Ascending aorta (tissue), 2 donors: ENCODE measurements at places on chromosomes 6 and 20.

DNA sequence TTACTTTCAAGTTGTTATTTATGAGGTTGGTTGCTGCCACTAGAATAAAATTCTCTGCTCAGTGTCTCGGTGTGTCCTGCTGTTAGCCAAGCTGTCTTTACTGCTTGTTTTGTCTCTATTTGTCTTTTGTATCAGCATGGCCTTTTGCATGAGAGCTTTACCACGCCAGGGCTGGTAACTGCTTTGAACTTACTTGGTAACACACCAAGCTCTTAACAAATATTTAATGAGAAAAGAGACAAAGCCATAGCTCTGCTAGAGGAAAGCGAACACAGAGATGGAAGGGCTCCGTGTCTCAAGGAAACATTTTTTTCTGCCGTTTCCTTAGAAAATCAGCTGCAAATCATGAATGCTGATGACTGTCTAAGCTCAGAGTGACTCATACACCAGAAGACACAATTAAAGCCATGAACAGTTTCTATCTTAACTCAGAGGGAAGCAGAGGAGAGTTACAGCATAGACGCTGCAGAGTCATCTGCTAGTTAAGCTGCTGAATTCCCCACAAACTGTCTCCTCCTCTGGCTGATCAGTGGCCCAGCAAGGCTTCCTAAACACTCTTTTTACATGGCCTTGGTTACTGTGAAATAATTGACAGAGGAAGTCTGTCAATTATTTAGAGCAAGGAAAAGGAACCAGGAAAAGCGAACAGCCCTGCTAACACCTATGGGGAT, 44.8 kb downstream of the AGPAT4 start:
- no peaks in the 10 kb centered on the region for H3K27me3 ChIP-seq
- H3K4me1 ChIP-seq, result peaks cover 3% of the 10 kb centered on the region
- no peak for DNase-seq
- H3K27ac ChIP-seq, result peak overlapping the region; percentile 32
- no peak overlapping the region for H3K4me3 ChIP-seq

DNA sequence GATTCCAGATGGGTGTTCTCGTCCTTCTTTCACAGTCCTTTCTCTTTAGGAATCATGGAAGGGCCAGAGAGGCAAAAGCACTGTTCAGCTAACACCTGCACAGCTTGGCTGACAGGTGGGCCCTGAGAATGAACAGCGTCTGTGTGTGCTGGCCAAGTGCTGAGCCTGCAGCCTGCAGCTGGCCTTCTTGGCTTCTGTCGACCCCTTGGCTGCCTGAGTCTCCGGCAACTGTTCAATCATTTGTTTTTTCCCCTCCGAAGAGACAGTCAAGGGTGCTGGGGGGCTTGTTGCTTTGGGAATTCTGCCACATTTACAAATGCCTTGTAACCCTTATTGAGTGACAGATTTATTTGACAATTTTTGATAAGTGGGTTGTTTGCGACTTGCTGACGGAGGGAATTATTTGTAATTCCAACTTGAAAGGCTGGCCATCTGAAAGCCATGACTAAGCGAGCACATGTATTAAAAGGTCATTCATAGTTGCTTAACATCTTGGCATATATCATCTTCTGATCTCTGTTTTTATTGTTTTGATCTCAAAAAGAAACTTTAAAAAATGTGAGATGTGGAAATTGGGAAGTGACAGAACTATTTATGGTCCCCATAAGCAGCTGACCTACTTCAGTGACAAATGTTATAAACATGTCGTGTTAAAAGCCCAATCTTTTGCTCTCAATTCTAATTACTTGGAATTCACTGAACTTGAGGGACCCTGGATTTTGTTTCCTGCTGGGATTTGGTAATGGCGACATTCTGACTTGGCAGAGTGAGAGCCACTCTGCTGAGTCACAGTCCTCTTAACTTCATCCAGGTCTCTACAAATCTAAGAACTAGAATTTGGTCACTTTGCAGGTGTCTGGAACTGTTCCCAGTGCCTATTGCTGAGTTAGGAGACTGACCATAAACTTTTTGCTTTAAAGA, 41.9 kb upstream of the FERMT1 start:
- H3K4me3 ChIP-seq, result no peak overlapping the region
- no peaks in the 10 kb centered on the region for H3K36me3 ChIP-seq
- no peak overlapping the region for H3K27ac ChIP-seq
- peaks cover 11% of the 10 kb centered on the region for H3K4me1 ChIP-seq
- DNase-seq, result no peak

- H3K4me3 ChIP-seq, result no peak overlapping the region
- H3K27ac ChIP-seq, result no peak overlapping the region
- H3K27me3 ChIP-seq, result no peaks in the 10 kb centered on the region
- H3K4me1 ChIP-seq, result no peaks in the 10 kb centered on the region
- no peak for DNase-seq
These were observed 74.9 kb upstream of the TOX2 start for GRCh38 chr20:43839793-43840199.

DNA sequence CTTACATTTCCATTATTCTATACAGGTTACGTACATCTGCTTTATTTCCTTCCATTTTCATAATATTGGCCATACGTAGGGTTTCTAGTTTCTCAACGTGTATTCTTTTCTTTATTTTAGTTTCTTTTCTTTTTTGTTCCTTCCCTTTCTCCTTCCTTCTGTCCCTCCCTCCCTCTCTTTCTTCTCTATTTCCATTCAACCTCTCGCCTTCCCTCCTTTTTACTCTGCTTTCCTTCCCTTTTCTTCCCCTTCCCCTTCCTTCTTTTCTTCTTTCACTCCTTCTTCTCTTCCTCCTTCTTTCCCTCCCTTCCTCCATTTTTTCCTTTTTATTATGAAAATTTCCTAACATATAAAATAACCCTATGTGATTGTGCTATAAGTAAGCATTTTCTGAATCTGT, 8.7 kb upstream of the HLA-G start:
- no peak for DNase-seq
- no peak overlapping the region for H3K4me3 ChIP-seq
- H3K27me3 ChIP-seq, result no peaks in the 10 kb centered on the region
- H3K27ac ChIP-seq, result no peak overlapping the region
- no peaks in the 10 kb centered on the region for H3K36me3 ChIP-seq

- H3K4me3 ChIP-seq, result no peak overlapping the region
- H3K27ac ChIP-seq, result no peak overlapping the region
- H3K4me1 ChIP-seq, result peaks cover 3% of the 10 kb centered on the region
- H3K27me3 ChIP-seq, result no peaks in the 10 kb centered on the region
- no peaks in the 10 kb centered on the region for H3K36me3 ChIP-seq
- DNase-seq, result no peak
These were observed 22.7 kb upstream of the BMP6 start for GRCh38 chr6:7703148-7703680.

DNA sequence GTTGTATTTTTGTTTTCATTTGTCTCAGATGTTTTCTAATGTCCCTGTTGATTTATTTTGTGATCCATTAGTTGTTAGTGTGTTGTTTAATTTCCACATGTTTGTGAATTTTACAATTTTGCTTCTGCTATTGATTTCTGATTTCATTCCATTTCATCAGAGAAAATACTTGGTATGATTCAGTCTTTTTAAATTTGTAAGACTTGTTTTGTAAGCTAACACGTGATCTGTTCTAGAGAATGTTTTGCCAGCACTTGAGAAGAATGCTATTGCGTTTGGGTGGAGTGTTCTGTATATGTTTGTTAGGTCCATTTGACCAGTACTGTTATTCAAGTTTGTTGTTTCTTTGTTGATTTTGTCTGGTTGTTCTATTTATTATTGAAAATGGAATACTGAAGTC, 53.9 kb downstream of the KIZ start:
- DNase-seq, result no peak
- H3K27ac ChIP-seq, result no peak overlapping the region
- no peak overlapping the region for H3K4me3 ChIP-seq
- peaks cover 14% of the 10 kb centered on the region for H3K4me1 ChIP-seq
- no peaks in the 10 kb centered on the region for H3K36me3 ChIP-seq
- H3K27me3 ChIP-seq, result no peaks in the 10 kb centered on the region

DNA sequence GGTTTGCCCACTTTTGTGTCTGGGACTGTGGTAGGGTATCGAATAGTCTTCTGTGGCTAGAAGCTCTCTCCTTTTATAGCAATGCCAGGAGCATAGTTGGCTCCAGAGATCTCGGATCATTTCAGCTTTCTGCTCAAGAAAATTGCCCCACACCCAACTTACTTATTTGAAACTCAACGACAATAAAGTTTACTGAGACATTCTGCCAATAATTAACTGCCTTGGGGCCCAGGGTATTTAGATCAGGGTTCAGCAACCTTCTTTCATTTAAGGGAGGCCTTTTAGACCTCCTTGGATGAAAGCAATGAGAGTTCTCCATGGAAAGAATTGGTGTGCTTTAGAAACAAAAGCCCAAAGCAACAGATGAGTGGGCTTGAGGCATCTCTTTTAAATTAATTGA, 53.8 kb upstream of the GMPR start:
- peaks cover 19% of the 10 kb centered on the region for H3K4me1 ChIP-seq
- no peak for DNase-seq
- H3K27me3 ChIP-seq, result no peaks in the 10 kb centered on the region
- H3K27ac ChIP-seq, result peak overlapping the region; percentile 52

DNA sequence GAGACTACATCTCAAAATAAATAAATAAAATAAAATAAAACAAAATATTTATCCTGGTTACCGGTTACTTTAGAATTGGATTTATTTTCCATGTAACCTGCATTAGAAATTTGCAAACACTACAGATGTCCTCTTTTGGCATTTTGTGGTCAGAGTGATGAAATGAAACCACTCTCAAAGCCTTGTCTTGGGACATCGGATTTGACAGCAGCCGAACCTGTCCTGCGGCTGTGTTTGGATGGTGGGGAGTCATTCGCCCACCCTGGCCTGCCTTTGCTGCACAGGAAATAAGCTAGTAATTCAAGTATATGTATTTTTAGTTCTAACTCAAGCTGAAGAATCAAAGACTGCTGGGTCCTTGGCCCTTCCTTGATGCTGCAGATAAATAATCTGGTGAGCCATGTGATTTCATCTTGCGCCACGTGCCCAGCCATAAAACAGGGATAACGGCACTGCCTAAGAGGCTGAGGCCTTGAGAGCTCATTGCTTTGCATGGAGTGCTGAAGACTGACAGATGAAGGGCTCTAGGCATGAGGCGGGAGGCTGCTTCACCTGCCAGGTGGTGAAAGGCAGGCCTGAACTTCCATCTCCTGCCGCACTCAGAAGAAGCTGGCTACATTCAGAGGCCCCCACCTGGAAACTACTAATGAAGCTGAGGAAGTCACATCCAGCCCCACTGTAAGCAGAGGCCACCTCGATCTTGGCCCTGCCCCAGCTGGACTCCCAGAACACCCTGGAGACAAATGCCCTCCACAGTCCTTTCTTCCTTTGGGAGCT, 76.9 kb downstream of the NOL4L start:
- H3K4me1 ChIP-seq, result no peaks in the 10 kb centered on the region
- no peak for DNase-seq
- no peaks in the 10 kb centered on the region for H3K36me3 ChIP-seq
- no peak overlapping the region for H3K4me3 ChIP-seq
- no peak overlapping the region for H3K27ac ChIP-seq

DNA sequence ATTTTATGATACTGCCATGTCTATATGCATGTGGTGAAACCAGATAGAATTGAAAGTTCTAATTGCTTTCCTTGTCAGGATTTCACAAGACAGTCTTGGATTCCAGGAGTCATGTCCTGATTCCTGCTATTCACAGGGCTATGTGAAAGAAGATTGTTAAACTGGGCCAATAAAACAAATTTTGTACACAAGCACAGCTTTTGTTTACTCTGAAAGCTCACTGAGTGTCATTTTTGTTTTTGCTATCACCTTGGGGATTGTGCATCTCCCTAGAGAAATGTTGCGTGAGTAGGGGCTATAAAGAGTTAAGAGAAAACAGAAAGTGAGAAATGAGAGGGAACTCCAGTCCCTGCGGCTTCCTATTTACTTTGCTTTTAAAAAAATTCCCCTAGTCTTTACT, 627.5 kb downstream of the PKHD1 start:
- no peaks in the 10 kb centered on the region for H3K27me3 ChIP-seq
- no peaks in the 10 kb centered on the region for H3K36me3 ChIP-seq
- no peak overlapping the region for H3K4me3 ChIP-seq

GRCh38 chr6:153015094-153015640, 12.7 kb upstream of the MTRF1L start:
- no peak overlapping the region for H3K4me3 ChIP-seq
- no peaks in the 10 kb centered on the region for H3K27me3 ChIP-seq
- no peak overlapping the region for H3K27ac ChIP-seq
- no peak for DNase-seq
- no peaks in the 10 kb centered on the region for H3K4me1 ChIP-seq

DNA sequence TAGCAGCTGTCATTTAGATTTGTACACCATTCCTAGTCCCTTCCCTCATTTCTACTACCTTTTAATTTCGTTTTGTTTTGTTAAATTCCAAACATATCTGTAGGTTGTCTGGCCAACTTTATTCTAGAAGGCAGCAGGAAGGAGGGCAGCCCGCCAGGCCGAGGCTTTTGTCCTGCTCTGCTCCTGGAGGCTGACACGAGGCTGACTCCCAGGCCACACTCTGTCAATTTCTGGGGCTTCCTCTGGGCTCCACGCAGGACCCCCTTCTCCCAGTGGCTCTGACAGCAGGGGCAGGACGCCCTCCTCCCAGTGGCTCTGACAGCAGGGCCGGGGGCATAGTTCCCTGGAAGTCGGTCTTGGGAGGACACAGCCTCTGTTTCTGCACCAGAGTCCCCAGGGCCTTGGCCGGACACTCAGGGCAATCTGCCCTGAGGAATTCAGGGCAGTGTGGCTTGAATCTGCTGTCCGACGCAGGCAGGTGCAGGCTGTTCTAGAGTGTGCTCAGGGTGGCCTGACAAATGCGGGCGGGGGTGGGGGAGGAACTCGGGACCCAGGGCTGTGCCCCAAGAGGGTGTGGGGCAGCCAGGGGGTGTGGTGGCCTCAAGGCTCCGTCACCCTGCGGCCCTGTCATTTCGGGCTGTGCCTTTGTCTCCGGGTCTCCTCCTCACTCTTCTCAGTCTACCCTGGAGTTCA, 11.8 kb downstream of the SMOC2 start:
- no peak overlapping the region for H3K4me3 ChIP-seq
- peak overlapping the region; percentile 94 for H3K27ac ChIP-seq
- H3K27me3 ChIP-seq, result no peaks in the 10 kb centered on the region
- H3K36me3 ChIP-seq, result no peaks in the 10 kb centered on the region
- H3K4me1 ChIP-seq, result peaks cover 24% of the 10 kb centered on the region
- DNase-seq, result peak; percentile 78

GRCh38 chr20:54690323-54690722, 214.9 kb downstream of the DOK5 start:
- H3K4me3 ChIP-seq, result no peak overlapping the region
- no peaks in the 10 kb centered on the region for H3K4me1 ChIP-seq
- no peaks in the 10 kb centered on the region for H3K27me3 ChIP-seq
- no peak overlapping the region for H3K27ac ChIP-seq
- DNase-seq, result no peak
- H3K36me3 ChIP-seq, result no peaks in the 10 kb centered on the region
